ENCODE measurements at places on chromosomes 7 and 10.

- DNase-seq, result no peak
Measured at GRCh38 chr7:123979876-123980275, 53.0 kb downstream of the TMEM229A start.

GRCh38 chr7:91263384-91264045 lies 718 bp upstream of the FZD1 start:
- DNase-seq, result no peak

- no peak for DNase-seq
Measured at GRCh38 chr7:85130702-85131101, 56.2 kb downstream of the SEMA3D start.

DNA sequence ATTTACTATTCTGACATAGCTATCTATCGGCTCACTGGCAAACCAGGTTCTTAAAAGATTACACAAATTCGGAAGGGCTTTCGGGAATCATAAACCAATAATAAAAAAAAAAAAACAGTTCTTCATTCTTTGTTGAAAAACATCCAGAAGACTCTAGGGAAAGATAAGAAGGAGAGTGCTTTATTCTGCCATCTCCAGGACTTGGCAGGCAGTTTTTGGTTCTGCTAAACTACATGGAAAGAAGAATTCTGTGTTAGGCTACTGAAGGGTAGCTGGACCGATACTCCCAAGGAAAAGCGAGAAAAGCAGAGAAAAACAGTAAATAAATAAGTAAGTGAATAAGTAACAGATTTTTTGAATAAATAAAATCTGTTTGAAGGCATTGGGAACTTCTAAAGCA lies 423.5 kb upstream of the KLF6 start:
- DNase-seq, result no peak

GRCh38 chr7:74029991-74030415 lies 2.0 kb downstream of the ELN start:
- DNase-seq, result no peak

DNA sequence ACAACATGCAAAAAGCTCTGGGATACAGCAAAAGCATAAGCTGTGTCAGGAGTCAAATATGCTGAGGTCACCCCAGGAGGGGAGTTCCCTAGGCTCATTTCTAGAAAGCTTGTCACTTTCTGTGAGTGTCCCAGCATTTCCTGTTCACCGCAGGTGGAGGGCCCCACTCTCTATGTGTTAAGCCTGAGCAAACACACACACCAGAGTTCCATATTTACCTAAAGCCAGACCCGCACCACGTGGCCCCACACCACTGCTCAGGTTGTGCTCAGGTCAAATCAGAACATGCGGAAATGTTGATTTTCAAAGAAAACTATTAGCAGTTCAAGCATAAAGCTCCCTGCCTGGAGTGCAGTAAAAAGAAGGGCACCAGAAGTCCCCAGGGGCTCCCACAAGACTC lies 259.6 kb upstream of the PPP2R2D start:
- DNase-seq, result no peak

GRCh38 chr7:155360495-155361345 lies 63.0 kb downstream of the INSIG1 start:
- no peak for DNase-seq

DNA sequence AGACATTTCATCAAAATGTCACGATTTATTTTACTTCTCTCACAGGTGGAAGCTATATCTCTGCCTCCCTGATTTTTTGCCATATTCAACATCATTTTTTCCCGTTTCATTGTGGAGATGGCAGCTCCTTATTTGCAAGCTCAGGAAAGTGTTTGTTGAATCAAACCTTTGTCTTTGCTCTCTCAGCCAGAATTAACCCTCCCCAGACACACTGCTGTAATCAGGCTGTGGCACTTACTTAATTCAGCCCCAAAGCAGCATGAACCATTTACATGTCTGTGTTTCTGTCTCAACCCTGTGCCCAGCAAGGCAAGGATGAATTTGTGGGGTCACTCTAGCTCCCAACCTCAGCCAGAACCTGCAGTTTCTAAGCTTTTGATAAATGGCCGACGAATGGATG lies 397.2 kb downstream of the TCERG1L start:
- DNase-seq, result no peak

DNA sequence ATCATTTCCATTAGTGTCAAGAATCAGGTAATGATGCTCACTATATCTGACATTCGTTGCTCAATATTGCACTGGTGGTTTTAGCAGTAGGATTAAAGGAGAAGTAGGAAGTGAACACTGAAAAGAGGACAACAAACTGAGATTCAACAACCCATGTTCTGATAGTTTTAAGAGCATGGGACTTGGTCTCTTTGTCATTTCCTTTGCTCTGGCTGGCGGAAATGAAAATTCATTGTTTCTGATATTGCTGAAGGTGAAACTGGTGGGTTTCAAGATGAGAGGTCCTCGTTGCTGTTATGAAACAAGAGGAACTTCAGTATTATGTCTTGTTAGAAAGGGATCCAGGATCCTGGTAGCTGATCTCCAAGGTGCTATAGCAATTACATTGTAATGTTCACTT lies 129.0 kb downstream of the DNAH11 start:
- DNase-seq, result no peak

DNA sequence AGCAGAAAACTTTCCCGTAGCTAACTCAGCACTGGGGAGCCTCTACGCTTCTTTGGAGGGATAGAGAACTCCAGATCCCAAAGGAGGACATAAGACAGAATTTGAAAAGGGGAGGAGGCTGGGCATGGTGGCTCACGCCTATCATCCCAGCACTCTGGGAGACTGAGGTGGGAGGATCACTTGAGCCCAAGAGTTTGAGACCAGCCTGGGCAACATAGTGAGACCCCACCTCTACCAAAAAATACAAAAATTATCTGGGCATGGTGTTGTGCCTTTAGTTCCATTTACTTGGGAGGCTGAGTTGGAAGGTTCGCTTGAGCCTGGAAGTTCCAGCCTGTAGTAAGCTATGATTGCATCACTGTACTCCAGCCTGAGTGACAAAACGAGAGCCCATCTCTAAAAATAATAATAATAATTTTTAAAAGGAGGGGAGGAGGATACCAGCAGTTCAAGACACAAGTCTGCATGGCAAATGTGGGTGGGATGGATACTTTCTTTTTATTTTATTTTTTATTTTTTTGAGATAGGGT lies 165.9 kb upstream of the SH2B2 start:
- DNase-seq, result no peak

DNA sequence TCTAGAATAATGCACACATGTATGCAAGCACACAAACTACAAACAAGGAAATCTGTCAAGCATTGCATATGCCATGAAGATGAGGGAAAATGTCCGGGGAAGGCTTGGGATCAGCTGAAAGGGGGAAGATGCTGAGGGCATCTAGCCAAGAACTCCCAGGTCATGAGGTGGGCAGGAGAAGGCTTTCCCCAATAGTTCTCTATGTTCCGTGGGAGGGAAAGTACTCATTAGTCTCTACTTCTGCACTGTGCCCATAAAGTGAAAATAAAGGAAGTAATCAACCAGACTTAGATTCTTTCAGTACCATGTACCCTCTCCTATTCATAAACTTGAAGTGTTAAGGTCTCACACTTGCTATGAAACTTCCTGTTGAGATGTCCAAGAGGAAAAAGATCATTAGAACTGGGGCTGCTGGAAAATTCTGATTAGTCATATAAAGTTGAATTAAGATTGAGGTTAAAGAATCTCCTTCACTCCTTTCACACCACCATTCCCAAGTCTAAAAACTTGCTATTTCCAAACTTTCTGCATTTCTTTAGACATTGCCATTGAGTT lies 17.1 kb upstream of the LIPF start:
- DNase-seq, result no peak

- no peak for DNase-seq
Measured at GRCh38 chr7:69042138-69042537, 556.1 kb upstream of the AUTS2 start.

DNA sequence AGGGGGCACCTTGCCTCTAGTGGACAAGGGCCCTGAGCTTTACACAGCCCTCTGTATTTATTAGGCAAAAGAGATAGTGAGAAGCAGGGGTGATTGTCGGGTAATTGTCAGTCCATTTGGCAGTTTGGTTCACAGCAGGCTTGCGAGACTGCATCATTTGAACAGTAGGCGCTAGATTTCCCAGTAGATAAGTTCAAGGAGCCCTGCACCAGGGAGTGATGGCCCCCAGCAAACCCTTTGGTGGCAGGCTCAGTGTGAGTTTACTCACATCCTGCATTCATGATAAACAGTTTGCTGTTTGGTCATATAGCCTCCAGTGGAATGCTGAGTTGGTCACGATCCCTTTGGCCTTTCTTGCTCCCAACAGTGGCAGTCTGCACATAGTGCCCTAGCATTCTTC lies 59.4 kb downstream of the MARCHF5 start:
- DNase-seq, result no peak

DNA sequence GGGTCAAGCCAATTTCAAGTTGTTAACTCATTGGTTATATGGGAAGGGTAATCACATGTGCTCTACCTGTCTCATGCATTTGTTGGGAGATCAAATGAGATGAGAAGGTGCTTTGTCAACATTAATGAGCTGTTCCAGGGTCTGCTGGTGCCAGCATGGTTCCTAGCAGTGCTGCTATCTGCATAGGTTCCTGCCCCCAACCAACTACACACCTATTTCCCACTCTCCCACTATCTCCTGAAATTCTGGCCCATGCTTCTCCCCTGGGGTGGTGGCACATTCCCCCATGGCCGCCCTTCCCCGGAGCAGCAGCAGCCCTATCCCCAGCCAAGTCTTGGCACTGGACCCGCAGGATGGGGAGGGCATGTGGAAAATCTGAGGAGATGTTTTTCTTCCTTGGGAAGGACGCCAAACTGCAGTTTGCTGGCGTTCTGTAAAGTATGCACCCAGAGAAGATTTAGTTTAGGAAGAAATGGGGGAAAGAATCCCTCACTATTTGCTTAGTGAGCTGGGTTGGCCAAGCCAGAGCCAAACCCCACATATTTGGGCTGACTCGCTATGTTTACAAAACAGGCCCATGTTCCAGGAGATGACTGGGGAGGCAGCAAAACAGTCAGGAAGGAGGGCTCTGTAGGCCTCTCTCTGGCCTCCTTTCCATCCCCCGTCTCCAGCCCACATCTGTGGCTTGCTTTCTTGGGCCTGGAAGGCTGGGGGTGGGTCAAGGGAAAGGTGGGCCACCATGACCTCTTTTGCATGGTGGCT lies 42.5 kb downstream of the PPP1R3C start:
- DNase-seq, result peak; percentile 90

GRCh38 chr7:101185258-101185839 lies 5.3 kb upstream of the NAT16 start:
- no peak for DNase-seq

- no peak for DNase-seq
Measured at GRCh38 chr7:89517815-89518214, 636.5 kb upstream of the STEAP1 start.

DNA sequence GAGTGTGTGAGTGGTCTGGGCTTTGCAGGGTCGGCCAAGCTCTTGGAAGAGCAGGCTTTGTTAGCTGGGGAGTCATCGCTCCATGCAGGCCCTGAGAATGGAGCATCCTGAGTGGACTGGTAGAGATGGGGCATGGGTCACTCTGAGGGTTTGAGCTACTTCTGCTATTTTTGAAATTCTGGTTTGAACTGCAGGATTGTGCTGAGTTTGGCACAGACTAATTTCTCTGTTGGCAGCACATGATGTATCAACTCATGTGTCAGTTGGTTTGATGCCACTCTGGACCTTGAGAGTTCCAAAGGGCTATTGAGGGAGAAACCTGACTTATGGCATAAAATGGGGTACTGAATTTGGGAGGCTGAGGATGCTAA lies 56.3 kb downstream of the LRMDA start:
- no peak for DNase-seq

GRCh38 chr10:59757966-59758365 lies 4.7 kb upstream of the MRLN start:
- DNase-seq, result peak; percentile 32

- DNase-seq, result peak; percentile 87
Measured at GRCh38 chr10:110944792-110945396, 25.5 kb downstream of the SHOC2 start.

DNA sequence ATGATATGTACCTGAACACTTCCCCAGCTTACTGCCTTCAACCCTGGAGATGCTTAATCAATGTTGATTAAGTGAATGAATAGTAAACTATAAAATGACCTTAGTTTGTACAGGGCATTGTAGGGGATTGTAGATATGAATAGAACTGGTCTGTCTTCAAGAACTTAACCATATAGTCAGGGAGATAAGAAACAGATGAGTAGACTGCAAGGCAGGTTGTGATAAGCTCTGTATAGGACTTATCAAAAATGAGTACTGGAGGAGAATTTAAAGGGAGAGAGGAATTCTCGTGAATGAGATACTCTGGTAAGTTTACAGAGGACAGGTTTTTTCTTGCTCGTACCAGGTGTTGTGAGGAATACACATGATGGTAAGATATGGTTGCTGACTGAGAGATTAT lies 27.6 kb downstream of the SGPL1 start:
- DNase-seq, result no peak

- DNase-seq, result no peak
Measured at GRCh38 chr10:85611093-85611740, 755.4 kb downstream of the GRID1 start.

- no peak for DNase-seq
Measured at GRCh38 chr7:16712916-16713315, 40.6 kb upstream of the TSPAN13 start.

GRCh38 chr10:5937016-5937415 lies 40.3 kb downstream of the IL15RA start:
- DNase-seq, result no peak

- no peak for DNase-seq
Measured at GRCh38 chr10:52853704-52854103, 81.1 kb upstream of the MBL2 start.

DNA sequence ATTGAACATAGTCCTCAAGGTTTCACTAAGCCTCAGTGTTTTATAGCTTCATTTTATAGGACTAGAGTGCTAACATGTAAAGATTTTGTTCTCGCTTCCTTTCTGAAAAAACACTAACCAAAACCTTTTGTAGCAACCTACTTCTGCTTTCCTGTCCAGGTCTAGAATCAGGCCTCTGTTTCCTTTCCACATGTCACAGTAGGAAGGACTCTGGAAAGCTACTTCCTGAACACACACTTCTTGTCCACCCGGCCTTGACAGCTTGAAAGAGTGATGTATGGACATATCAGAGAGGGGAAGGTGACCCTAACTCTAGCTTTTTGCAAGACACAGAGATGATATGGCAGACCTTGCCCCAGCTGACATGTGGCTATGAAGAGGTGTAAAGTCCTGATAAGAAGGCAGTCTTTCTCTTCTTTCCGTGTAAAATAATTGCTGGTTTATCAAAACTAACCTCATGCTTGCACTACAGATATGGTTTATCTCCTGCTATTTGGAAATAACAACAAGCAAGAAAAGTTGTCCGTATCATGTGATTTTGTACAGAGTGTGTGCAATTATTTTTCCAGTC lies 175.4 kb downstream of the SKAP2 start:
- no peak for DNase-seq

DNA sequence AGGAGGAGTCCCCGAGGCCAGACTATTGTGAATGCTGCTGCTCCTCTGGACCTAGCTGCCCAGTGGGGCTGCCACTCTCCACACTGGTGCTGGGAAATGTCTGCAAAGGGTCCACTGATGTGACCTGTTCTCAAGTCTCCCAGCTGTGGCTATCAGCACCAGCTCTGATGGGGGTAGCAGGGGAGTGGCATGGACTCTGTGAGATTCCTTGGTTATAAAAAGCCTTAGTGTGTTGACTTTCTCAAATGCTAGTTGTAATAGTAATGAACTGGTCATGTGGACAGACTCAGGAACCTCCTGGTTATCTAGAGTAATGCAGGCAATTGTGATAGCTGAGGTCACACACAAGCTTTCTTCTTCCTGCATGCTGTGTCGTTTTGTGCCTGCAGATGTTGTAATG lies 34.1 kb upstream of the ARMC3 start:
- DNase-seq, result no peak

Measured in skeletal muscle cell (primary cell).